ENCODE measurements at places on chromosomes 3 and 15.

DNA sequence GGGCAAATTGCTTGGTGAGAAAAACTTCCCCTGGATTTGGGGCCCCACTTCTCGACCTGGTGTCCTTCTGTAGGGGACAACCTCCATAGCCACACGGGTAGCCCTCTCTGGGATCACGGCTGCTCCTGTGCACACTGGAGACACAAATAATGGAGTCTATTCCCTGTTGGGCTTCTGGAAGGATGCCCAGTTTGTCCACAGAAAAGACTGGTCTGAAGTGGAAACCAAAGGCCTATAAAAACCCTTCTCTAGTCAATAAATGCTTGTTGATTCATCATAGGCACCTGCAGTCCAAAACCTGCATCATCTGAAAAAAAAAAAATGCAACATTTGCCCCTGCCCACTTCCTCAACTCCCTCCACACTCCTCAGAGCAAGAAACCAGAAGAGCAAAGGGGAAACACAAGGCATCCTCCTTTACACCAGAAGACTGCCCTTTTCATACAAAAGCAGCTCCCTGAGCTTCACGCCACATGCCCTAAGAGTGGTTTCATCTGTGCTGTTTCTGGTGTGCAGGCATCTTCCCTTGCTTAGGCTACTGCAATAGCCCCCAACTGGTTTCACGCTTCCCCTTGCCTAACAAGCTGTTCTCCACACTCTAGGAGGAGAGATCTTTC, 36.3 kb downstream of the SRGAP3 start:
- DNase-seq: no peak

DNA sequence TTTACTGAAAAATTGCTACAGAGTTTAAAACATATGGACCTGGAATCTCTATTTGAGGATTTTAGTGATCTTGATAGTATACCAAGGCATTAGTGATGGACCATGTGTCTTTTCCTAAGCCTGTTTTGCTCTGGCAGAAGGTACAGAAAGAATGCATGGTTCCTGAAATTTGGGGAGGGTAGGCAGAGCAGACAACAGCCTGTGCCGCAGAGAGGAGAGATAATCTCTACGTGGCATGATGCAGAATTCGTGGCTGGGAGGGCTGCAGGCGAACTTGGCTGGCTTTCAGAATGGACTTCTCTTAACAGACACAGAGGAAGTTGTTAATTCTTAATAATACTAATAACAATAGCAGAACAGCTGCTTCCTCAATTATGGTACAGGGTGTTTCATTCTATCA, 137.5 kb upstream of the FOXB1 start:
- no peak for DNase-seq

- DNase-seq: peak; percentile 27
Measured at GRCh38 chr15:83436513-83437158, 10.5 kb upstream of the SH3GL3 start.

DNA sequence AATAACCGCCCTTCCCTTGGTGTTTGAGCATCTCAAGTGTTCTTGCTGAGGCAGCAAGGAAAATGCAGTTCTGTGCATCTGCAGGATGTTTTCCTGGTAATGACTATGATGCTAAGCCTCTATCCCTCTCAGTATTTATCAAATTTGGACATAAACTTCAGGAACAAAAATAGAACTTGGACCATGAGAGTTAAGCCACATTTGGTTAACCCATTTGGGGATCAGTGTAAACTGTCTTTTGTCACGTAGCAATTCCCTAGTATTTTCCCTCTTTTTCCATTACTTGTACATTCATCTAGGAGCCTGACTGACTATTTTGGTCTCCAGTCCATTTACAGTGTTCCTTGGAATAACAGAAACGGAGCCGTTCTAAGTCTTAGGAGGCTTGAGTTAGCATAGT, 250.8 kb downstream of the RBMS3 start:
- DNase-seq: no peak

- DNase-seq: no peak
Measured at GRCh38 chr15:29244544-29244943, 25.1 kb downstream of the NSMCE3 start.

GRCh38 chr3:32522682-32523081, 20.0 kb upstream of the CMTM6 start:
- no peak for DNase-seq

GRCh38 chr3:41286305-41286704, 87.0 kb downstream of the CTNNB1 start:
- DNase-seq: no peak

- DNase-seq: no peak
Measured at GRCh38 chr15:96112018-96112417, 218.5 kb upstream of the NR2F2 start.

DNA sequence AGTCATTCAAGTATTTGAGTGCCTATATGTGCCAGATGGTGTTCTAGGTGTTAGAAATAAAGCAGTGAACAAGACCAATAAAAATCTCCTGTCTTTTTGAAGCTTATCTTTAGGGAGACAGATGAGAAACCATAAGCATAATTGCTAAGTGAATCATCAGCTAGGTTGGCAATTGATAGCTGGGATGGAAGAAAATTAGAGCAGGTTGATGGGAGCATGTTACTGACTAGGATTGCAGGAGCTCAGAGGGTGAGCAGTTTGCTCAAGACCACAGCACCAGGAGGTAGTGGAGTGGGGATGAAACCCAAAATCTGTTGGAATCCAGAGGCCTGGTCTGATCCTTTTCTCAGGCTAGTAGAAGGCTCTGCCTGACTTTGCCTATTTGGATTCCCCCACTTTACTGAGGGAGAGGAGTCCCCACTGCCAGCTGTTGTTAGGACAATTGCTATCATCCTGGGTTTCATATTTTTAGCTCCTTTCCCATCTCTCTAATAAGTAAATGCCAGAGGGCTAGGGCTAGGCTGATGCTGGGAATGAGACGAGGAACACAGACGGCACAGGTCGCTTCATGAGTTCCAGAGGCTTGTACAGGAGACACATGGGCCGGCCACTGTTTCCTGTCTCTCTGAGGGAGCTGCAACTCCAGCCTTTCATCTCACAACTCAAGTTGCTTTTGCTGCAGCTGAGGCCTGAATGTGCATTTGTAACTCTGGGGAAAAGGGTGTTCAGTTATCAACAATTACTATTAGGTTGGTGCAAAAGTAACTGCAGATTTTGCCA, 102.9 kb downstream of the CACNA1D start:
- DNase-seq: no peak

DNA sequence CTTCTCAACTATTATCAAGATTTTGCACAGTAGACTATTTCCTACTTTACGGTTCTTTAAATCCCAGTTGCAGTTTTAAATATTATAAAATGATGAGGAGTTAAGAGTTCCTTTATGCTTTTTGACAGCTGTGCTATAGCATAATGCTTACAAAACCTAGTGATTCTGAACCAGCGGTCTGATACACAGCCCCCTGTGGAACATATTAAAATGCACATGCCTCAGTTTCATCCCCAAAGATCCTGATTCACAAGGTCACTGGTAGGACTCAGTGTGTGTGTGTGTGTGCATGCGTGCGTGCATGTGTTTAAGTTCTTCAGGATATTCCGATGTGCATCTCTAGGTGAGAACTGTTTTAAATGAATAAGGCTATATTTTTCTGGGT, 330.1 kb upstream of the TPM1 start:
- no peak for DNase-seq

GRCh38 chr3:5285439-5285838, 97.9 kb downstream of the EDEM1 start:
- no peak for DNase-seq

DNA sequence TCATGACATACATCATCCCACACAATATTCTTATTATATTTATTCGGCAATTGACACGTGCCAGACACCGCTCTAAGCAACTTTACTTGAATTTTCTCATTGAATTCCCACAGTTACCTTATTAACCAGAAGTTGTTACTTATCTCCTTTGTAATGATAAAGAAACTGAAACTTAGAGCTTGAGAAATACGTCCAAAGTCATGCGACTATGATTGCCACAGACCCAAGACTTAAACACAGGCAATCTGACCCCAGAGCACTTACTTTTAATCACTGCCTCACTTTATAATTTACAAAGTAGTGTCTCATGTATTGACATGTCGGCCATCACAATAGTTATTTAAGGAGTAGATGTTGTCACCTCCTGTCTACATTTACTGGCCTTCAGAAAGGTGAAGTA, 64.7 kb downstream of the ATP13A4 start:
- no peak for DNase-seq

DNA sequence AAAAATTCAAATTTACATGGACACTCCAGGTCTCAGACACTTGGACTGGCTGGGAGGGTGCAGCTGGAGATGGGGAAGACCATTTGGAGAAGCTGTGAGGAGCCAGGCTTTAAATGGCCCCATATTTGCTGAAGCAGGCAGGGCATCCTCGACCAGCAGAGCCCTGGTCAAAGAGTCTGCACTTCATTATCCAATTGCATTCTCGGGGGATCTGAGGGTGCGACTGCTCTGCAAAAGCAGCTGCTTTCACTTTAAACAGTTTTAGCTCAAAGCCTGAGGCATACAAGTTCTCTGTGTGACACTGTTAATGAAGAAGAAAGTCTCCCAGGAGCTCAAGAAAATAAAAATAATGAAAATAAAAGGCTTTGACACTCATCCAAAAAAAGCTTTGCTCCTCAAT, 98.0 kb upstream of the SLC25A36 start:
- no peak for DNase-seq

DNA sequence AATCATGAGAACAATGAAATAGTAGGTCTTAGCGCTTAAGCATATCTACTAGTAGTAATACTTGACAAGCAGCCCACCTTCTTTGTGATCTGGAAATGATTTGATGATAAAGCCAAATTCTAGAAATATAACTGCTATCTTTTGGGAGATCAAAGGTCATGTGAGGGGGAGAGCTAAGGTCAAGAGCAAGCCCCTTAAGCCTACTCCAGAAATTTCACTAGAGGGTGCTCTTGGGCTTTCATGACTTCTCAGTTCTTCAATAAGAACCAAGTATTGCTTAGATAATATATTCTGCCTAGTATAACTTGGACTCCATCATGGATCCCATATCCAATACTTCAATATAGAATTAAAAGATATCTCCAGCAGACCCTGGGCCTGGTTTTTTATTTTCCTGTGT, 319.6 kb downstream of the ZBTB20 start:
- peak; percentile 70 for DNase-seq

GRCh38 chr3:111885578-111885977, 26.5 kb downstream of the PHLDB2 start:
- no peak for DNase-seq

- no peak for DNase-seq
Measured at GRCh38 chr3:133077688-133078087, 39.5 kb downstream of the TMEM108 start.

- peak; percentile 36 for DNase-seq
Measured at GRCh38 chr3:113695786-113696645, at the start of gene USF3. TSS of gene USF3 (minus strand) at chr3:113696642. CDS start at chr3:113674878, 21,764 bp downstream.

DNA sequence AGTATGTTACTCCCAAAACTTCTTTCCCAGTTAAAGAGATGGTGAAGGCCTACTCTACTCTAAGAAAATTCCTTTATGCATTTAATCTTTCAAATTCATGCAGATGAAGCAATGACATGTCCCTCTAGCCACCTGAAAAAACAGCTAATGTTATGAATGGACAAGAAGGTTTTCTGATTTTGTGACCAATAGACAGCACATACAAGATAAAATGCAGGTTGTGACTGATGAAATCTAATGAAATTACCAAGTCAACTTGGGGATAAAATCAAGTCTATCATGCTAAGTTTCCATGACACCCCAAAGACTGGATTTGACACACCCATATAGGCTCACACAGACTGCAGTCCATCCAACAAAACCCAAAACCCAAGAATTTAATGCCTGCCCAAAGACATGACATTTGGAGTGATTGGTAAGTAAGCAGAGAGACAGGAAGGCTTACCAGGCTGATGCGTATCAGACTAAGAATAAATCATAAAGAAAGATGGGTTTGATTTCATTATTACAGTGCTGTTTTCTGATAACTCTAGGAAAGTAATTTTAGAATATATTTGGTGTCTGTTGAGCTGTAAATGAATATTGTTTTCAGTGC, 26.4 kb downstream of the CD47 start:
- no peak for DNase-seq

DNA sequence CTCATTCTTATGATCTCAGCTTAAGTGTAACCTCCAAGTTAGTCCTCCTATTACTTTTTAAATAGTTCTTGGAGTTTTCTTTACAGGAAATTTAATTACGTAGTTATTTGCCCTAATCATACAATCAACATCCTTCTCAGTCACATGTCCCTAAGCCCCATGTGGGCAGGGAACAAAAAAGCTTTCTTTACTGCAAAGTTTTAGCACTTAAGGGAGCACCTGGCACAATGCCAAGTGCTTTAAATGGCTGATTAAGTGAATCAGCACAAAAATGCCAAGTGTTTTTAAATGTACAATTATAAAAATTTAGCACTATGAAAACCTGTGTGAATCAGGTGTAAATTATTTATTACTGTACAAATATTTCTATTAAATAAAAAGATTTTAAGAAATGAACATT, 445.3 kb downstream of the C3orf38 start:
- no peak for DNase-seq

DNA sequence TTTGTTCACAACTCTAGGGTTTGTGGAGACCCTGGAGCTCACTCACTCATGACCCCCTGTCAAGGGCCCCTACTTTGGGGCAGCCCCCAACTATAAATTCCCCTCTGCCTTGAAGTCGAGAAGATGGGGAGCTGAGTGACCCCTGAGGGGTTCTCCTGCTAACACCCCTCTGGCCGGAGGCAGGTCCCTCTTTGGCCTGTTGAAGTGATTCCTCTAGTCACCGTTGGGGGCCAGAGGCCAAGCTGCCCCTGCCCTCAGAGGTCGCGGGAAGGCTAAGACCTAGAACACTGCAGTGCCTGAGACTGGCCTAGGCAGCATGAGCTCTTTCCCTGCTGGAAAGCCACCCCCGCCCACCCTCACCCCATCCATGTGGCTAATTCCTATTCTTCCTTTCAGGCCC, 15.4 kb upstream of the SKOR1 start:
- DNase-seq: no peak

- no peak for DNase-seq
Measured at GRCh38 chr3:147008886-147009285, 397.5 kb downstream of the ZIC4 start.

GRCh38 chr3:20480786-20481365, 294.9 kb upstream of the SGO1 start:
- DNase-seq: peak; percentile 51

GRCh38 chr15:45129651-45130129, at the start of the genes DUOX1 and DUOXA1:
TSS of gene DUOX1 (plus strand) at chr15:45129994. CDS start at chr15:45131967, 1,973 bp downstream.
TSS of gene DUOXA1 (minus strand) at chr15:45129879. CDS start at chr15:45123014, 6,865 bp downstream.
- DNase-seq: no peak

GRCh38 chr3:11642431-11643191, 1.1 kb downstream of the VGLL4 start:
- no peak for DNase-seq

GRCh38 chr3:119184796-119185570, 11.6 kb downstream of the UPK1B start:
- no peak for DNase-seq

DNA sequence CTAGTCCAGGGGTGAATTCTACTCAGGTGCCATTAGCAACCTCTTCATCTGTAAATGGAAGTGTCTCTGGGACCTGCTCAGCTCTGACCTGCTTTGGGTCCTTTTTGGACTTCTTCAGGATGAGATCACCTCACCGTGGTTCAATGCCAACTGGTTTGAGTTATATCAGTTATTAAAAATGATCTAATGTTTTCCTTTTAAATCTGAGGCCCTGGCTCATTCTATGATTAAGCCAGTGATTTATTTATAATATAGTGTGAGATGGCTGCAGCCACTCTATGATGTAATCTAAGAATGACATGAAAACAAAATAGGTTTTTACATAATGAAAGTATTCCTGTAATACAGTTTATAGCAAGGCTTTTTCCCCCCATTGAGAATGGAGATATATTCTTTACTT, 79.4 kb downstream of the LPP start:
- DNase-seq: no peak

- no peak for DNase-seq
Measured at GRCh38 chr3:171088964-171089754, 62.6 kb upstream of the SLC2A2 start.

All from NT2/D1 (cell line).